ENCODE measurements at places on chromosomes 11 and 22.

DNA sequence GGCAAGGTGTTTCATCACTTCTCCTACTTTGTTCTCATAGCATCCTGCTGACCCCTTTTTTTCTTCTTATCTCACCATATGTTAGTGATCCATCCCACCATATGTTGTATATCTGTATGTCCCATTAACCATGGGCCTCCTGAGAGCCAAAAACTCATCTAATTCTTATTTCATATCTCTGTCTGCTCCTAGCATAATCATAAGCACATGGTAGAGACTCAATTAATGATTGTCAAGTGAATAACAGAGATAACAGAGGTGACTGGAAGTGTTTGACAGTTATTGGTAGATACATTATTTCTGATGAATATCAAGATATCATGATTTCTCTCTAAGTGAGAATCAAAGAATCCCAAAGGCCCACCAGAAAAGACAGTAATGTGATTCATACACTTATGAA, 138.1 kb upstream of the MPPED2 start:
- DNase-seq: no peak

DNA sequence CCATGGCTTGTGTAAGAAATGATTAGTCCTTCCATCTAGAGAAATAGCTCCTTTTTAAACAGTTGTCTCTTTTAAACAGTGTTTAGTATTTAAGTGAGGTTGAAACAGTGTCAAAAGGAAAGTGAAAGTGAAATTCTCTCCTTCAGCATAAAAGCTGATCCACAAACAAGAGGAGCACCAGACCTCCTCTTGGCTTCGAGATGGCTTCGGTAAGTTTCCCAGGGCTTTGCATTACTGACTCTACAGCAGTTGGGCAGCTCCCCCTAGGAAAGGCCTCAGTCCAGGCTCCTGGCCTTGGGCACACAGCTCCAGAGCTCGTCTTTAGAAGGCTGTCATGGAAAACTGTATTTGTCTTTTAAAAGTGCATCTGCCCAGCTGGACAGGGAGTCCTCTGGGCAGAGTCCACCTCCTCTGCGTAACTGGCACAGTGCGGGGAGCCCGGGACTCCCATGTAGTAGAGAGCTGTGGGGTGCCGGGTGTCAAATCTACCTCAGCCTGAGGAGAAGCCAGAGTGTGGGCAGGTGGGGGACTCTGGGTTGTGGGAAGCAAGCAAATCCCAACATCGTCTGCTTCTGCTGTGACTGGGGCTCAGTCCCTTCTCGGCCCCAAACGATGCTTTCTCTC, at the start of gene PLAAT4:
TSS of gene PLAAT4 (plus strand) at position 140 of the 624 bp plus-strand sequence. CDS start at position 201, 61 bp downstream.
- DNase-seq: peak; percentile 57

DNA sequence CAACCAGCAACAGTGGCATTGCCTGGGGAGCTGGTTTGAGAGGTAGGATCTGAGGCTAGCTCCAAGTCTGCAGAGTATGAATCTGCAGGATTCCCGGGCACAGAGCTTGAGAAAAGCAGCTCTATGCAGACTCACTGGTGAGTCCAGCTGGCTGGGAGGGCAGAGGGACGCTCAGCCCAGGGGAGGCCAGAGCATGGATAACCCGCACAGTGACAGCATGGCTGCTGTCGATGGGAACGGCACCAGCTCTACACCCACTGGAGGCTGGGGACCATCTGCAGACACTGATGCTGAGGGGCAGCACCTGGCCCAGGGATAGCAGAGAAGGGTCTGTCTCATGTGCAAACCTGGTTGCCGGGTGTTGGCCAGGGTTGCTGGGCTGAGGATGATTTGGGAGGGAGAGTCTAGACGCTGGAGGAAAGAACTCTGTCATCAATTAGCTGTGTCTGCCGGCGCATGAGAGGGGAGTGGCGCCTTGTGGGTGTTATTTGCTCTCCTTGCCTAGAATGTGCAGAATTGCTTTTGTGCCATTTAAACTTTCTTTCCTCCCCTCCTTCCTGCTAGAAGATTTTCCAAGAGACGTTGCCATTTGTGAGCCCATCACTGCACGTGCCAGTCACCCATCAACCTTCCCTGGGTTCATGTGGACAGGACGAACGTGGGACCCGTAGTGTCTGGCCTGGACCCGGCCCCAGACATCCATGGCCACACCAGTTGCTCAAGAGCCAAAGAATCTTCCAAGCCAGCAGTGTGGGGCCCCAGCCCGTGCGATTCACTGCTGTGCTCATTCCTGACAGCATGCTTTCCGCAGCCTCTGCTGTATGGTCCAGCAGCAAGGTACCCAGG, 19.1 kb upstream of the LINC01488 start:
- no peak for DNase-seq

GRCh38 chr11:72483412-72484186, 49.3 kb upstream of the CLPB start:
- DNase-seq: no peak

DNA sequence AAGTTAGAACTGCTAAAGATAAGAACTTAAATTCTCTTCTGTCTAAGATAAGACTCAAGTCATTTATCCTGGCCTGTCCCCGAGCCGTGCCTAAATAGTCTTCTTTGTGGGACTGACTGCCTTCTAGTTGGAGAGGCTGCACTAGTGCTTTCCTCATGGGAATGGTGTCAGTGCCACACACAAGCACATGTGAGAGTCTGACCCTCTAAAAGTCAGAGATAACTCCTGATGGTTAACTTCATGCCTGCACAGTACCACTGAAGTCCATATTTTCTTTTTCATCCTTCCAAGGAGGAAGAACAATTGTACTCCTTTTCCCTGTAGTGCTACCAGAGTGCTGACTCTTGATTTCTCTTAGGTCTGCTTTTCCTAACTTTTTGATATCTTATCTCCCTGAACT, 309.7 kb downstream of the TMEM135 start:
- DNase-seq: no peak

DNA sequence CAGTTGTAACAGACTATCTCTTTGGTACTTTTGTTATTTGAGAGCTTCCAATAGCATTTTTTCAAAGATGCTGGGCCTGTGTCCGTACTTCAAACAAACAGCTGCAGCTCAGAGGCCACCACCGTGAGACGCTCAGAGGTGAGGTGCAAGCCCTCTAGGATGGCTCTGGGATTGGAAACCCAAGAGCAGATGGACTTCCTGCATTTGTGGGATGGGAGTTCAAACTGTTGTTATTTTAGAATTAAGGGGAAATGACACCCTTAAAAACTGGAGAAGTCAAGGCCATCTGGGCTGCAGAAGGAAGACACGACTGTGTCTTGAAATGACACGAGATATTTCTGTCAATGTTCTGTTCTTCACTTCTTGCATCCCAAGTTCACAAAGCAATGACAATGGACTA, 9.2 kb upstream of the IL10RA start:
- DNase-seq: no peak

GRCh38 chr22:27788500-27789288, 12.9 kb downstream of the MN1 start:
- no peak for DNase-seq

DNA sequence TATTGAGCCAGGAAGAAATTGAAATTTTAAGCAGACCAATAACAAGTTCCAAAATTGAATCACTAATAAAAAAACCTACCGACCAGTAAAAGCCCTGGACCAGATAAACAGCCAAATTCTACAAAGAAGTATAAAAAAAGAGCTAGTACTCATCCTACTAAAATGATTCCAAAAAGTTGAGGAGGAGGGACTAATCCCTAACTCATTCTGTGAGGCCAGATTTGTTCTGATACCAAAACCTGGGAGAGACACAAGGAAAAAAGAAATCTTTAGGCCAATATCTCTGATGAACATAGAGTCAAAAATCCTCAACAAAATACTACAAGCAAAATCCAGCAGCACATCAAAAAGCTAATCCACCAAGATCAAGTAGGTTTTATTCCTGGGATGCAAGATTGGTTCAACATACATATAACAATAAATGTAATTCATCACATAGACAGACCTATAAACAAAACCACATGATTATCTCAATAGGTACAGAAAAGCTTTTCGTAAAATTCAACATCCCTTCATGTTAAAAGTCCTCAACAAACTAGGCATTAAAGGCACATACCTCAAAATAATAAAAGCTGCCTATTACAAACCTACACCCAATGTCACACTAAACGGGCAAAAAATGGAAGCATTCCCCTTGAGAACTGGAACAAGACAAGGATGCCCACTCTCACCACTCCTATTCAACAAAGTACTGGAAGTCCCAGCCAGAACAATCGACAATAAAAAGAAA, 13.1 kb downstream of the OR52A5 start:
- no peak for DNase-seq

- no peak for DNase-seq
Measured at GRCh38 chr11:92070026-92070889, 154.4 kb upstream of the FAT3 start.

GRCh38 chr11:87101956-87102580, 64.3 kb downstream of the TMEM135 start:
- DNase-seq: no peak

GRCh38 chr11:71263386-71263785, 11.0 kb upstream of the SHANK2 start:
- no peak for DNase-seq

DNA sequence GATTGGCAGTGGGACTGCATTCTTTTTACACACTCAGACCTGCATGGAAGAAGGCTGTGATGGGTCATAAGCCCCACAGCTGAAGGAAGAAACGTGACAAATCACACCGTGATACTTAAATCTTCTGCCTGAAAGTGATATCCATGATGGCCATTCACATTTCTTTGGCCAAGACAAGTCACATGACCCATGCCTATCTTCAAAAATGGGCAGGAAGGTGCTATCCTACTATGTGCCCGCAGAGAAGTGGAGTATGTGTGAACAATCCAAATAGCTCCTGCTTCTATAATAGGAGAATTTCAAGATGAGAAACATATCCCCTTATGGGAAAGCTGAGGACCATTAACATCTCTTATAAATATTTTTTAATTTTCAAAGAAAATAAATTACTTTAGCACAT, 56.6 kb upstream of the TEAD1 start:
- DNase-seq: no peak
